ENCODE measurements at places on chromosomes 2 and 18. TPM values are rescaled to one million over a fixed set of nuclear protein-coding genes. Genes with fewer than 3 reads are reported as not detected.

DNA sequence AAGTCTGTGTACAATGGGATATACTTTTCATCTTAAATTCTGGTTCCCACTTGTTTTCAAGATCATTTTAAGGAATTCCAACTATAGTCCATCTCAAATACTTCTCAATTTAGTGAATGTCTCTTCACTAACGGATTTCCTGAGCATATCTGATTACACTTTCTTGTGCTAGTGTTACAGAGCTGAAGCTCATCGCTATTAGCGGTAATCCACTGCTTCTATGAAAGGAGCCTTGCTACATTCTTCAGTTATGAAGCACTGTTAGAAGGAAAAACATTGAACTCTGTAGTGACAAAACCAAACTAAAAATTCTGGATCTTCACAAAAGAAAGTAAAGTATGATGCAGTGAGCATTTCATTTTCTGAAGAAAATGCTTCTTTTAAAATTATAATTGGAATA, 72.0 kb downstream of the AGPS start:
- H3K4me3 ChIP-seq, result no peak overlapping the region
- no peak overlapping the region for H3K27ac ChIP-seq
- no peak for DNase-seq
- no peaks in the 10 kb centered on the region for H3K27me3 ChIP-seq
- H3K36me3 ChIP-seq, result peaks cover 9% of the 10 kb centered on the region

- no peaks in the 10 kb centered on the region for H3K36me3 ChIP-seq
- H3K27ac ChIP-seq, result no peak overlapping the region
- DNase-seq, result no peak
- H3K4me1 ChIP-seq, result no peaks in the 10 kb centered on the region
- no peaks in the 10 kb centered on the region for H3K27me3 ChIP-seq
Observed at GRCh38 chr2:2926858-2927175, 450.8 kb downstream of the EIPR1 start.

GRCh38 chr2:8662239-8662879, 19.5 kb upstream of the ID2 start:
- peak overlapping the region; percentile 48 for H3K27ac ChIP-seq
- H3K4me3 ChIP-seq, result no peak overlapping the region
- H3K36me3 ChIP-seq, result peaks cover 4% of the 10 kb centered on the region
- peaks cover 24% of the 10 kb centered on the region for H3K4me1 ChIP-seq

DNA sequence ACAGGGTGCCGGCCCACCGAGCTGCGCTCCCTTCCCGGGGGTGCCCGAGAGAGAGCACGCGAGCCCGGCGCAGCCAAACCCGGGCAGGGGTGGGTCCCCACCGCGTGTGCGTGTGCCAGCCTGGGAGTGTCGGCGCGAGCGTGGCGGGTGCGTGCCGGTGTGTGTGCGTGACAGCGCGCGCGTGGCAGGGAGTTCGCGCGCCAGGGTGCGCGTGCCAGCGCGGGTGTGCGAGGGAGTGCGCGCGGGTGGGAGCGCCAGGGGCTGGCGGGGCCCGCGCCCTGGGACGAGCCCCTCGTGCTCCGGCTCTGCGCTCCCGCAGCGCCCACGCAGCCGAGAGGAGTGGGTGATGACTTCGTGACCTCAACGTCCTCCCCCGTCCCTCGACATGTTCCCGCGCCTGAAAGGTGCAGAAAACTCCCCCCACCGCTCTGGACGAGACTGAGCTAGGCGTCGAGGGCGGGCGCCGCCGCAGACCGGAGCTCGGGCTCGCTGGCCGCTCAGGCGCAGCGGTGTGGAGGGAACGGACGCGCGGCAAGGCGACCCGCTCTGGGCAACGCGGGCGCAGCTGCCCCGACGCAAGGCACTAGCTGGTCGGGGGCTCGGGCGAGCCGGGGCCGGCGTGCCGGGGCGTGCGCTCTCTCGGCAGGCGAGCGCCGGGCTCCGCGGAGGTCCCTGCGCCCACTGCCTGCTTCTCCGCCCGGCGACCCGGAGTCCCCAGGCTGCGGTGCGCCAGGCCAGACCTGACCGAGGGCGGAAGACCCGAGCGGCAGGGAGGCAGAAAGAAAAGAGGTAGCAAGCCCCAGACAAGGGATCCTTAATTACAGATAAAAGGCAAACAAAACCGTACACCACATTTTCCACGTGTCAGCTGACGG, 582.8 kb downstream of the ZEB2 start:
- peaks cover 61% of the 10 kb centered on the region for H3K36me3 ChIP-seq
- H3K27ac ChIP-seq, result peak overlapping the region; percentile 95
- peak overlapping the region; percentile 80 for H3K4me3 ChIP-seq
- peak; percentile 56 for DNase-seq
- H3K4me1 ChIP-seq, result peaks cover 69% of the 10 kb centered on the region

The CNDP1 gene
- not detected for total RNA-seq

DNA sequence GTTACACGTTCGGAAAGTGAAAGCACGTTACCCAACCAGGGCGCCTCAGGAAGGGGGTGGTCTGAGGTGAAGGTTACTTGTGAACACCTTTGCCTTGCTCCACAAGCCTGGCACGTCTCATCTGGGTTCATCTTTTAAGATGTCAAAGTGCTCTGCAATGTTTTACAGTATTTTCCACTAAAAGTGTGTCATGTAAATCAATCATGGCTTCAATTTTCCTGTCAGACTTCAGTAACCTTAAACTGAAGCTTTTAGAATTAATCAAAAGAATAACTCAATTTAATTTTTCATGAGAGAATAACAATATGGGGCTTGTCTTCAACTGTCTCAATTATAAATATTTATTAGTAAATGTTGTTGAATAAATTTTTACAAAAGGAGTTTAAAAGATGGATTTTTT, 93.3 kb upstream of the FANCL start:
- no peaks in the 10 kb centered on the region for H3K36me3 ChIP-seq
- H3K27ac ChIP-seq, result no peak overlapping the region
- no peak for DNase-seq
- no peaks in the 10 kb centered on the region for H3K27me3 ChIP-seq

The ALPP gene
- total RNA-seq, result not detected

The DCC gene
- not detected for total RNA-seq

- no peaks in the 10 kb centered on the region for H3K4me1 ChIP-seq
- DNase-seq, result no peak
- no peaks in the 10 kb centered on the region for H3K36me3 ChIP-seq
Observed at GRCh38 chr18:50042611-50043010, 152.3 kb downstream of the MYO5B start.

DNA sequence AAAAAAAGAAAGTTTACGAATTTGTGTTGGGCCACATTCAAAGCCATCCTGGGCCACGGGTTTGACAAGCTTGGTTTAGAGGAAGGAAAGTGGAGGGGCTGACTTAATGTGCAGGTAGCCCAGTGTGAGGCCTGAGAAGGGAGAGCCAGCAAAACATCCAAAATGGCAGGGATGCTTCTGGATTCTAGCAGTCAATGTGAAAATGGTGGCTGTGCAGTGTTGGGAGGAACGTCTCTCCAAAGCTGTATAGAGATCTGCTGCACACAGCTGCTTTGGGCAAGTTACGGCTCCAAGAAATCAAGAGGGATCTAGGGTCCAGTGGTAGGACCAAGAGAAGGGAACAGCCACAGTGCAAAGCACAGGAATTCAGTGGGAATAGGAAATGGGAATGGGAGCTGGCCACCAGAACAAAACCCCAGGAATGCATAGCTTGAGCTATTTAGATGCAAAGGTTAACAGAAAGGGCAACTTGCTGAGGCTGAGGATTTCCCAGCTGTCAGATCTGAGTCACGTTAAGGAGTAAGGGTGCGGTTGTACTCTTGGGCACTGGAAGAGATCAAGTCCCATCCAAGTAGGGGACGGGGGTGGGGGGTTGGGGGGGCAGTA, 70.6 kb downstream of the B3GNT2 start:
- H3K4me1 ChIP-seq, result peaks cover 8% of the 10 kb centered on the region
- H3K27ac ChIP-seq, result no peak overlapping the region
- no peak for DNase-seq
- no peaks in the 10 kb centered on the region for H3K27me3 ChIP-seq
- no peak overlapping the region for H3K4me3 ChIP-seq

The TMEFF2 gene
- 0.64 TPM for total RNA-seq

GRCh38 chr2:177612659-177613058, 220.1 kb downstream of the AGPS start:
- no peak overlapping the region for H3K27ac ChIP-seq
- H3K27me3 ChIP-seq, result no peaks in the 10 kb centered on the region
- H3K36me3 ChIP-seq, result no peaks in the 10 kb centered on the region
- no peaks in the 10 kb centered on the region for H3K4me1 ChIP-seq
- H3K4me3 ChIP-seq, result no peak overlapping the region

The PDE1A gene
- total RNA-seq, result 0.26 TPM

- no peaks in the 10 kb centered on the region for H3K4me1 ChIP-seq
- H3K4me3 ChIP-seq, result no peak overlapping the region
- DNase-seq, result no peak
- peaks cover 57% of the 10 kb centered on the region for H3K27me3 ChIP-seq
- no peak overlapping the region for H3K27ac ChIP-seq
Observed at GRCh38 chr2:120509991-120510735, 164.2 kb downstream of the INHBB start.

- H3K36me3 ChIP-seq, result no peaks in the 10 kb centered on the region
- H3K27me3 ChIP-seq, result no peaks in the 10 kb centered on the region
- DNase-seq, result no peak
Observed at GRCh38 chr2:134536296-134536695, 182.5 kb downstream of the TMEM163 start.

The HOXD13 gene
- total RNA-seq, result not detected

The TUBA3E gene
- total RNA-seq, result not detected

The CTLA4 gene
- total RNA-seq, result not detected

GRCh38 chr2:44247924-44248323, 27.4 kb upstream of the SLC3A1 start:
- peaks cover 46% of the 10 kb centered on the region for H3K4me1 ChIP-seq
- H3K4me3 ChIP-seq, result no peak overlapping the region
- peak; percentile 63 for DNase-seq
- peaks cover 15% of the 10 kb centered on the region for H3K36me3 ChIP-seq
- H3K27me3 ChIP-seq, result no peaks in the 10 kb centered on the region
- peak overlapping the region; percentile 62 for H3K27ac ChIP-seq

DNA sequence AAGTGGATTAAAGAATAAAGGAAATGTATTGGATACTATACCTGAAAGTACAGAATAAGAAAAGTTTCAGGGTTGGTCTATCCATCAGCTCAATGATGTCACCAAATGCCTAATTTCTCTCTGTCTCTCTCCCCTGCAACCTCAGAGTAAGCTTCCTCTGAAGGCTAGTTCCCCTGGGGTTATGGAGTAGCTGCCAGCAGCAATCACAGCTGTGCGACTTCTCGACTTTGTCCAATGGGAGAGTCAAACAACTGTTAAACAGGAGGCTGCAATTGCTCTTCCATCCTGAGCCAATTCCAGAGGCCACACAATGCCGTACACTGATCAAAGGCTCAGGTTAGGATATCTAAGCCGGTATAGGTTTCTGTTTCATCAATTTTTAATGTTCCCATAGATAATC, 95.3 kb upstream of the FANCL start:
- no peaks in the 10 kb centered on the region for H3K4me1 ChIP-seq
- H3K27me3 ChIP-seq, result no peaks in the 10 kb centered on the region
- H3K4me3 ChIP-seq, result no peak overlapping the region
- DNase-seq, result no peak
- H3K27ac ChIP-seq, result no peak overlapping the region
- no peaks in the 10 kb centered on the region for H3K36me3 ChIP-seq

The MEP1B gene
- not detected for total RNA-seq

DNA sequence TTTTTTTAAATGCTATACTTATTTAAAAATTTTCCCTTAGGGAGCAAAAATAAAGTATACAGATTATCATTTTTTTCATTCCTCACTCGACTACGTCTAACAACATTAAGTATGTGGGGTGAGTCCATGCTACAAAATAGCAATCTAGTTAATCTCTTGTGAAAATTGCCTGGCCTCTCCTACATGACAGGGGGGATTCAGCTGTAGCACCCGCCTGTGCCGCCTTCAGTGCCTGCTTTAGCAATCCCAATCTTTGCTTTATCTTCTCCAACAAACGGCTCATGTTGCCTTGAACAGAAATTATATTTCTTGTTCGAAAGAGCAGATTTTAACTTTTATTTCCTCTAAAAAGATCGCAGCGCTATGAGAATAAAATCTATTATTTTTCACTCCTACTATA, 2.4 kb upstream of the SOX11 start:
- H3K36me3 ChIP-seq, result peaks cover 6% of the 10 kb centered on the region
- no peaks in the 10 kb centered on the region for H3K27me3 ChIP-seq
- H3K4me1 ChIP-seq, result no peaks in the 10 kb centered on the region
- no peak for DNase-seq

The ASXL3 gene
- total RNA-seq, result 0.07 TPM

DNA sequence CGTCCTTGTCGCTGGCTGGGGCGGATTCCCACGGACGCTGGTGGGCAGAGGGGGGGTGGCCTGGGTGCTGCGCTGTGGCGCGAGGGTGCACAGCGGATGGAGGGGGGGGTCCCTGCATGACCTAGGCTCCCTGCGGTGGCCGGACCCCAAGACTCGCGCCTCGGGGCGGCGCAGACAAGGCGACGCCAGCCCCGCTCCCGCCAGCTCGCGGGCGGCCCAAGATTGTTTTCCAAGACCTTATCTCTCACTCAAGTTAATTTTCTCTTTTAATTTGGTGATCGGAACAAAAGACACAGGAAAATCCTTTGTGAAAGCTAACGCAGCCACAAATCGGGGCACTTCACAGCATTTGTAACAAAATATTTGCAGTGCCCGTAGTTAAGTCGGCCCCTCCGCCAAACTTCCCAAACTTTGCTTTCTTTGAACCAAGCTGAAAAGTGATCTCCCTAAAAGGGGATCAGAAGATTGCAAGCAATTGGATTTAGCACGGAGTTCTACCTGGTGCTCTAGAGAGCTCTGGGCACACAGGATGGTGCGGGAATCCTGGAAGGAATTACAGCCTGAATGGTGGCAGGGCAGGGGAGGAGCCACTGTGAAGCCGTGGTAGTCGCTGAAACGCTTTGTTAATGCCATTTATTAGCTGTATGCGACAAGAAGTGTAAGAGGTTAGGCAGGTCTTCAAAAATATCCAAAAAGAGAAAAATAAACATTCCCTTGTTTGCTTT, 4.8 kb upstream of the ID2 start:
- H3K4me3 ChIP-seq, result peak overlapping the region; percentile 98
- H3K4me1 ChIP-seq, result peaks cover 37% of the 10 kb centered on the region
- peak; percentile 35 for DNase-seq
- H3K27me3 ChIP-seq, result no peaks in the 10 kb centered on the region
- H3K36me3 ChIP-seq, result peaks cover 59% of the 10 kb centered on the region

DNA sequence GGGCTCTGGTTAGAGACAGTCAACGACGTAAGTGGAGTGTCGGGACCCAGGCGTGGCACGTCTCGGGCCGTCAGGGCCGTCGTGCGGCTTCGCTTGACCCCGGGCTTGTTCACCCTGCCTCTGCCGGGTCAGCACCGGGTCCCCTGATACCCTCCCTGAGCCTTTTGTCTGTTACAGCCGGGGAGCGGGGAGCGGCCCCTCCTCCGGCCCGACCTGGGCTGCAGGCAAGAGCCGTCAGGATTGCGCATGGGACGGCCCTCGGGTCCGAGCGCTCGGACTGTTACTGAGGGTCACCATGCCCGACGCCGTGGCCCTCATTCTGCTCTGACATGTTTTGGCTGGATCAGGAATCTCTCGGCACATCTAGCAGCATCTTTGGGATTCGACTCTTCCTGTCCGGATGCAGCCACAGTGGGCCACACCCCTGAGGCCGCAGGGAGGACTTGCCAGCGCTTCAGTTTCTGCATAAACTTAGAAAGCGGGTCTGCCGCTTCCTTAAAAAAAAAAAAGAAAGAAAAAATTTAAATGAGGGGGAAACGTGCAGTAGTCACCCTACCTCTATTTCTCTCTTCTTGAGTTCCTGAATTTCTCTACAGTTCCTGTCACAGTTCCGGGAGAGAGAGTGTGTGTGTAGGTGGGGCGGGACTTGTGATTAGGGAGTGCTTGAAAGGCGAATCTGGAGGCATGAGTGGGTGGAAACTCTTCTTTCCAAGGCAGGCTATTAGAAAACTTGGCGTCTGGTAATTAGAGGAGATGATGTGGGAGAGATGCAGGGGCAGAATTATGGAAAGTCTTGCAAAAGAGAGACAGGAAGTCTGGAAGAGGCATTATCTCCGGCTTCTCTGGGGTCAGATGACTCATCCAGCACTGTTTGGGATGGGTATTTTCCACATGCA, 909 bp downstream of the TMEM87B start:
- no peaks in the 10 kb centered on the region for H3K27me3 ChIP-seq
- peak; percentile 60 for DNase-seq
- peaks cover 34% of the 10 kb centered on the region for H3K36me3 ChIP-seq
- peak overlapping the region; percentile 78 for H3K4me3 ChIP-seq
- peak overlapping the region; percentile 80 for H3K27ac ChIP-seq
